ENCODE measurements at places on chromosomes 6 and 20.

GRCh38 chr20:47468290-47469050 is 33.2 kb upstream of the NCOA3 start:
- DNase-seq = peak; percentile 8

DNA sequence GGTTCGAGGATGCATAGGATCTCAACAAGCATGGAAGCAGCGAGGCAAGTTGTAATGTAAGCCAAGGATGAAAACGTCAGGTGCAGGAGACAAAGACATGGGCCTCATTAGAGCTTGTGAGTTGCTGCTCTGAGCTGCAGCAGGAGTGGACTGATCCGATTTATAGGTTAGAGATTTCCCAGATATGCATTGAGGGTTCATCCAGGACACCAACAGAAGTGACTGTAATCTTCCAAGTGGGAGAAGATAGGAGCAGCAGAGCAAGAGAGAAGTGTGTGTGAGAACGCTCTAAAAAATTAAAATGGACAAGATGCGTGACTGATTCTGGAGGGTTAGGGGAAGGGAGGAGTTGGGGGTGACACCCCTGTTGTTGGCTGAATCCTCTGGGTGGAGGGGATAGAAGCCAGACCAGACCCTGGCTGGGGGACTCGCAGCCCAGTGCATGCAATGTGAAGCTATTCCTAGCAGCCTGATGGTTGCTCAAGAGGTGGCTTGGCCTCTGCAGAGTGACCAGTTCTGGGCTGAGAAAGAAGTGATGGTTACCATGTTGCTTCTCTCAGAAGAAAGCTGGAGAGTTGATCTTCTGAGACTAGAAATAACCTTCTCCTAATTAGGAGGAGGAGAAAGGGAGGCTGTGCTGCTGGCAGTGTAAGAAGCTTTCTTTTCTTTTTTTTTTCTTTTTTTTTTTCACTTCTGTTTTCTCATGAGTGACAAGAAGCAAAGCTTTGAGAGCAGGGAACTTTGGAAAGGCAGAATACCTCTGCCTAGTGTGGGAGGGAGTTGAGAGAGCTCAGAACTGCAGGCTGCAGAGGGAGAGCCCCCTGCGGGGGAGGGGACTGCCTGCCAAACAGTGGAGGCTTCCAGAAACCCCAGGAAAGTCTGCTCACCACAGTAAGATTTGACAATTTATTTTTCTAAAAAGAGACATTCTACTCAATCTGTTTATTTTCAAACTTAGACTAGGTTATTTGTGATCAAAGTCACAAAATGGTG is 116.9 kb downstream of the SLX4IP start:
- DNase-seq = no peak

DNA sequence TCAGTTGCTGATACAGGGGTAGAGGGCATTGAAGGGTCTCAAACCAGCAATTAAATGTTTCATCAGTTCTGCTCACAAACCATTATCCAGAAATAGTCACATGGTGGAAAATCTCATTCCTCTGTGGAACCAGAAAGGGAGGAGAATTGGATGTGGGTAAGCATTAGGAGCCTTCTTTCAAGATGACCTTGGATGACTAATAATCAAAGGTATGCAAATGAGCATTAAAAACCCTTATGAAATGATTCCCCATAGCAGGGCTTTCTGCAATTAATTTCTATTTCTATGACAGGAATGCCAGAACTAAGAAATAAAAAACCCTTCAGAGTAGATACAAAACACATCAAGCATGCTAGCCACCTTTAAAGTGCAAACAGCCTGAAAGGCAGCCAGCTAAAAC is 37.4 kb upstream of the HCRTR2 start:
- no peak for DNase-seq

GRCh38 chr6:146498309-146498708 is 45.3 kb upstream of the RAB32 start:
- no peak for DNase-seq

GRCh38 chr6:34128045-34128444 is 17.8 kb downstream of the GRM4 start:
- DNase-seq = peak; percentile 57

GRCh38 chr20:3407040-3407770 is at the start of gene DNAAF9:
DNAAF9 (minus strand) TSS chr20:3407669; CDS start chr20:3407557, 112 bp downstream.
- peak; percentile 82 for DNase-seq

- DNase-seq = peak; percentile 58
These were observed 345.9 kb downstream of the TAF4 start for GRCh38 chr20:61719691-61720347.

DNA sequence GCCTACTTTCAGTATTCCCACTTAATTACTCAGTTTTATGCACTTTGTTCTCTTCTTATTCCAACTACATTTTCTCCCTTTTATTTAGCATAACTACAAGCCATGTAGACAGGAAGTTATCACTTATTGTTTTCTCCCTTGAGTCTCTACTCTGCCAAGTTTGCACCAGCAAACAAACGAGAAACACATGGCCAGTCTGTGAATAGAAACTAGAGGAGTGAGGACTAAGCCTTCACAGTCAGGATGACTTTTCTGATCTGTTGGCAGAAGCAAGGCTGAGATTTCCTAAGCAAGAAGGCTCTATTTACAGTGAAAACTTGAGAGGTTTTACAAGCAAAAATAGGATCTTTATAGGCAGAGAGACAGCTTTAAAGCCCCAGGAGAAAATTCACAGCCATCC is 69.8 kb upstream of the TINAG start:
- DNase-seq = no peak

DNA sequence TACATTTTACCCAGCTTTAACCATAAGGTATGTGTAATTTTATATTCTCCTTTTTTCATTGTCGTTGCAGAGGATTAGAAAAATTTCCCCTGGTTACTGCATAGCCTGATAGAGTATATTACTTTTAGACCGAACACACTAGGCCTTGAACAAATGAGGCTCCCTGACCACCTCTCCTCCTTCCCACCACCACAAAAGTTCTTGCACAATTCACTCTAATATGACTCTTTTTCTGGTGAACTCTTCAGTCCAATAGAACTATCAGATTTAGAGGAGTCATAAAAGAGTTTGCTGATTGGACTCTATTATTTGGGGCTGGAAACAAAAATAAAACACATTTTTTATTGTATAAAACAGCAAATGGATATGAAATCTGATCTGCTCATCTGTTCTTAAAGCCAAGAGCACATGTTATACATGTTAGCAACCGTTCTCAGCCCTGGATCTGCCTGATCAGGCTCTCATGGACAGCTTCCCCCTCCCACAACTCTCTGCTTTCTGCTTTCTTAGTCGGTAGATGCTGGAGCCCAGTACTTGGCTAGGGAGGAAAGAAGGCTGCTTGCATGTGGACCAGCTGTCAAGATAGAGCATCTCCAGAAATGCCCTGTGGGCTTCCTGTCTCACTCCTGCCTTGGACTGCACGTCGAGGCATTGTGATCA is 83.5 kb downstream of the CD164 start:
- DNase-seq = no peak

GRCh38 chr6:112881027-112881426 is 533.9 kb downstream of the RFPL4B start:
- no peak for DNase-seq

GRCh38 chr6:139443231-139444112 is 69.0 kb upstream of the CITED2 start:
- no peak for DNase-seq

GRCh38 chr20:64155258-64156135 is 8.8 kb upstream of the MYT1 start:
- peak; percentile 68 for DNase-seq

GRCh38 chr6:135707426-135707825 is 144.1 kb upstream of the PDE7B start:
- no peak for DNase-seq

All from retina (tissue), 1 donor.